ENCODE measurements at places on chromosomes 12 and 14.
A peak's percentile ranks its signal among the peaks of the same experiment; 100 is the strongest.

DNA sequence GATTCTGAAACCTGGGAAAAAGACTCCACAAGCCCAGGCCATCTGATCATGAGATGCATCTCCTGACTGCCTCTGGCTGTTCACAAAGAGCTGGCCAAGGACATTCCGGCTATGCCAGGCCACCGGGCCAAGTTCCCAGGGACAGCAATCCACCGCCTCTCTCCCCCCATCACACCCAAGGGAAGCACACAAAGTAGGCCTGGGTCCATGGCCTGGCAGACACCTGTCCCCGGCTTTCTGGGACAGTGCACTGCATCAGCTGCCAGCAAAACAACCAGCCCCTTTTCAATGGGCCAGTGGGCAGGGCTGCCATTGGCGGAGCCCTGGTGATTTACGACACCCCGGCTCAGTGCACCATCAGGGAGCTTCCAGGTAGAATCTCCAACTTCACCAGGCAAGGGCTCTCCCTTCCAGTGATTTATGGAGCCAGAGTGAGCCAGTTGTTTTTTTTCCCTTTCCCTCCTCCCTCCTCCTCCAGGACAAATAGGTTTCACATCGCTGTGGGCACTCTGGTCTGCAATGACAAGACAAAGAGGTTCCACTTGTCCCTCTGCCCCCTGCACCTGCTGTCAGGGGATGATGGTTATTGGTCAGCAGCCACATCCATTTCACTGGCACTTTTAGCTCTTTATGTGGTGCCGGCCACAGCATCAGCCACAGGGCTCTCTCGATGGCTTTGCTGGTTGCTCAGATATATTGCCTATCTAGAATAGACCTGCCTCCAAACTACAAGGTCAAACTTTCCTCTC, 149.6 kb downstream of the SLC38A6 start:
- no peak for DNase-seq

GRCh38 chr12:97398704-97399103, 63.9 kb upstream of the RMST start:
- no peak for DNase-seq

DNA sequence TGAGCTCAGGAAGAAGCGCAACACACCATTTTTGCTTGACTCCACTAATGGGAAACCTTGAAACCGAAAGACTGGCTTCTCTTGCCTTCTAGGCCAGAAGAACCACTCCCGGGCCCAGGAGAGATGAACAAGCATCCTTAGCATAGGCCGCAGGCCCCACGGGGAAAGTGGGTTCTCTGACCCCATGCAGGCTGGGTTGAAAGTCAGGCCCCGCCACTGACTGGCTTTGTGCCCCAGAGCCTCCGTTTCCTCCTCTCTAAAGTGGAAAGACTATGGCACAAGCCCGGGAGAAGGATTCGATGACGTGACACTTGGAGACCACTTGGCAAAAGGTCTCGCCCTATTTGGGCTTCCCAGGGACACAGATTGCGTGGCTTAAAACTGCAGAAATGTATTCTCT, 9.9 kb upstream of the FZD10 start:
- DNase-seq = no peak

DNA sequence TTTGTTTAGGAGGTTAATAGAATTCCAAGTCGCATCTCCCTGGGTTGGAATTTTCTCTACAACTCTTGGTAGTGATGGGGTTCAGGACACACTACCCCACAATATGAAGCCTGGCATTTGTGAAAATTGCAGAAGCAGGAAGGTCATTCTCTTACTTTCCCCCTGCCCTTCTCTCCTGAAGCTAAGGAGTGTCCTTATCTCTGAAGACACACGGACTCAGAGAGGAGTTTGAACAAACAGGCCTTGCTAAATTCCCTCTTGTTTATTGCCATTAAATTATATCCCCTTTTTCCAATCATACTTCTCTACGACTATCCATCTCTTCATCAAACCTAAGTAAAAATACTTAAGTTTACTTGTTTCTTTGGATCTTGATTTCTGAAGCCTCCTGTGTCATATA, 443.0 kb downstream of the RAD51B start:
- DNase-seq = no peak

GRCh38 chr12:62862259-62862881, 72.6 kb downstream of the PPM1H start:
- DNase-seq = no peak

DNA sequence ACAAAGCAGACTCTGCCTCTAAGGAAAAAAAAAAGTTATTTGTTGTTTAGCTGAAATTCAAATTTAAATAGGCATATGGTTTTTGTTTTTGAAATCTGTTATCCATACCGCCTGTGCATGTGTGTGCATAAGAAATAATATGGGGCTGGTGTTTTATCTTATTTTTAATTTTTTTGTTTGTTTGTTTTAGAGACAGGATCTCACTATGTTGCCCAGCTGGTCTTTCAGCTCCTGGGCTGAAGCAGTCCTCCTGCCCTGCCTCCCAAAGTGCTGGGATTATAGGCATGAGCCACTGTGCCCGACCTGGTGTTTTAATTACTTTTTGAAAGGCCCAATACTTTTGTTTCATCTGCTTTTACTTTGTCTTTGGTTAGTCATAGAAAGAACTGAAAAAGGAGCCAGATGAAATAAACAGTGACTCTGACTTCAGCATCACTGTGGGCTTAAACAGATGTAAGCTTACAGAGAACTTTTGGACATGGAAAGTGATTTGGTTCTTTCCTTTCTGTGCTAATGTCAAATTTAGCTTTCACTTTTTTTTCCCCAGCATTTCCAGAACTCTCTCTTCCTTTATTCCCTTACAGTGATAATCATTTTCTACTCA, 37.2 kb downstream of the SUPT16H start:
- no peak for DNase-seq

DNA sequence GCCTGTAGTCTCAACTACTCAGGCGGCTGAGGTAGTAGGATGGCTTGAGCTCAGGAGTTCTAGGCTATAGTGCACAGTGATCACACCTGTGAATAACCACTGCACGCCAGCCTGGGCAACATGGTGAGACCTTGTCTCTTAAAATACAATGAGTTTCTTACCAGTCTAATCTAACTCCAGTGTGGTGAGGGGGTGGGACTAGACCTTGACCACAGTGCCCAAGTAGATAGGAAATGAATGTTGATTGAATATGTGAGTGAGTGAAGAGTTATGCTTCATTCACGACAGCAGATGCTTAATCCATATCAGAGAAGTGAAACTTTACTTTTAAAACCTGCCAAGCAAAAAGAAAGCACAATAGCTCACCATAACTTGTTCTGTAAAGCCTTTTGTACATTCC, 11.2 kb upstream of the AK7 start:
- DNase-seq = no peak

DNA sequence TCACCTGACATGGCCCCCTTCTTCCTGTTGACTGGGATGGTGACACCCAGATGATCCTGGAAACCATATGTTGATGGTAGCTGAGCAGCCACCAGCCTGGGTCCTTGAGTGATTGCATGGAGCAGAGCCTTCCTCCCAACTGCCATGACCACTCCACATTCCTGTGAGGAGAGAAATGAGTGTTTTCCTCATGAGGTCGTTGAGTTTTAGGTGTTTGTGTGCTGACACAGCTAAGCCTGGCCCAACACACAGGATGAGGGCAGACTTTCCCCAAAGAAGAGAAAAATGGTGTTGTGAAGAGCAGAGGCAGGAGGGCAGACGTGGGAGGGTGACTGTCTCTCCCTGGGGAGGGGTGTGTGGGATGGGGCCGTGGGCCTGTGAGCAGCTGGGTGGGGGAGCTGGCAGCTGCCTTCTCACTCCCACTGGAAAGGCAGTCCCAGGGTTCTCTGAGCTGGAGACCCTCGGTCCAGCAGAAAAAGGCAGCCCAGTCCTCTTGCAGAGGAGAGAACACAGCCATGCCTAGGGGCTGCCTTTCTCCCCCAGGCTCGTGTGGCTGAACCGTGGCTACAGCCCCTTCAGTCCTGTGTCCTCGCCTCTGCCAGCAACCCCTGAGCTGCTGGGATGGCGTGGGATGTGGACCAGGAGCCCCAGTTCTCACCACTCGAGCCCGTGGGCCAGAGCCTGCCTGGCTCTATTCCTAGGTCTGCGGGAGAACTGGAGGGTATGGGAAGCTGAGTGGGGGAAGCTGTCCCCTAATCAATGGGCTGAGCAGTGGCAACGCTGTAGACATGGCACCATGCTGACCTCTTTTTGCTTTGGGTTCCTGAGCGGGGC, 257.0 kb downstream of the ADGRD1 start:
- no peak for DNase-seq

DNA sequence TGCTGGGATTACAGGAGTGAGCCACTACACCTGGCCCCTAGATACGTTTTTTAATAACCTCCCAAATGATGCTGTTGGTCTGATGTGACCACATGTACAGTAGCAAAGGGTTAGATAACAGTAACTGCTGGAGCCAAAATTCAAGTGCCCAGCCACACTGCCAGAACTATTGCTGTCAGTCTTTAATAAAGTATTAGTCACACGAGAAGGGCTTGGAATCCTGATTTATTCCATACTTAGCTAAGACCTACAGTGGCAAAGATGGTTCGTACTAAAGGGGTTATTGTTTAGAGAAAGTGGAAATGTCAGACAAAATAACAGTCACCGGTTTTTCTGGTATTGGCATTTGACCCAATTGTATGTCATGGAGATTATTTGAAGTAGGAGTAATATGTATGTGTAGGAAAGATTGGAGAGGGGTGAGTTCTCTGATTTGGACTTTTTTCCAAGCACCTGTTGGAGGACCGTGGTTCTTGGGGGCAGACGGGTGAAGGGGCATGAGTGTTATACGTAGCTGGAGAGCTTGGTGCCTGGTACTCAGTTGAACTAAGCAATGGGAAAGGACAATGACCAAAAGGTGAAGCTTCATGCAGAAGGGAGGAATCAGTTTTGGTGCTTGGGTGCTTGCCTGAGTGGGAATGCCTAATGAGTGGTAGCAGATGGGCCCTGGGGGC, 9.7 kb downstream of the TUBA1C start:
- no peak for DNase-seq

GRCh38 chr12:71790331-71790730, 35.7 kb downstream of the RAB21 start:
- no peak for DNase-seq

DNA sequence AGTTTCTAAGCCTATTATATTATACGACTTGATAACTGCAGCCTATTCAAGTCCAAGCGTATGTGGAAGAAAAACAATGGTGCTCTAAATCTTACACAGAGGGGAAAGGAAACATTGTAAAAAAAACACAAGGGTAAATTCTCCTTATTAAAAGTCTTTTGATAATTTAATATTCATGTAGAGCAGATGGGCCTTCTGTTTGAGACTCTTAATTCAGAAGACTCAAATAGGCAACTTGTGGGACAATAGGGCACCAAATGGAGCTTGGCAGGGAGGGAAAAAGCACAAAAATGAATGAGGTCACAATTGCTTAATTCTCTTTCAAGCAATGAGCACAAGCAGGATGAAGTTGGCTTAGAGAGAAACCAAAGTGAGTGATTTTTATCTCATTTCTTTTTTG, 159.4 kb downstream of the NELL2 start:
- no peak for DNase-seq

- DNase-seq = no peak
Measured at GRCh38 chr12:128784030-128784760, 39.6 kb downstream of the SLC15A4 start.

DNA sequence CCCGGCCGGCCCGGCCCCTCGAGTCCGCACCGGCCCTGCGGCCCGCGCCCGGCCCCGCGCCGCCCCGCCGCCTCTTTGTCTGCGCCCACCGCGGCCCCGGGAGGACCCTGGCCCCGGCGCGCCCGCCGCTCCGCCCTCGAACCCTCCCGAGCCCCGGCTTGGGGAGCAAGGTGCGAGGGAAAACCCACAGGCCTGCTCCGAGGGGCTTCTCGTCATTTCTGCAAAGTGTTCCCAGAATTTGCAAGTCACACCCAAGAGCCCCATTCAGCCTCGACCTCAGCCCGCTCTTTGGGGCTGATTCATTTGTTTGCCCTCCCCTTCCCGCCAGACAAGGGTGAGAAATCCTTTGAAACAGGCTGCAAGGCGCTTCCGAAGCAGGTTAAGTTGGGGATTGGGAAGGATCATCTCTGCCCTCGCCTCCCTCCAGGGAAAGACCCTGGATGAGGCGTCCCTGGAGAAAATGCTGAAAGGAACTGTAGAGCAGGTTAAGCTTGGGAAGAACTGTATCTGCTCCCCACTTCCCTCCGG, 325 bp upstream of the CLIP1 start:
- DNase-seq = no peak

DNA sequence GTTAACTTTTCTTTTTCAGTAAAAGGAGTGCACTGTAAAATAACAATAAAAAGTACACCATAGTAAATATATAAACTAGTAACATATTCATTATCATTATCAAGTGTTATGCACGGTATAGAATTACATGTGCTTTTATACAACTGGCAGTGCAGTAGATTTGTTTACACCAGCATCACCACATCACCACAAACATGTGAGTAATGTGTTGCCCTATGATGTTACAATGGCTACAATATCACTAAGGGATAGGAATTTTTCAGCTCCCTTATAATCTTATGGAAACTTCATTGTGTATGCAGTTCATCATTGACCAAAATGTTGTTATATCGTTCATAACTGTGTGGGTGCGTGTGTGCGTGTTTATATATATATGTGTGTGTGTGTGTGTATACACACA, 23.5 kb upstream of the NEDD1 start:
- no peak for DNase-seq

DNA sequence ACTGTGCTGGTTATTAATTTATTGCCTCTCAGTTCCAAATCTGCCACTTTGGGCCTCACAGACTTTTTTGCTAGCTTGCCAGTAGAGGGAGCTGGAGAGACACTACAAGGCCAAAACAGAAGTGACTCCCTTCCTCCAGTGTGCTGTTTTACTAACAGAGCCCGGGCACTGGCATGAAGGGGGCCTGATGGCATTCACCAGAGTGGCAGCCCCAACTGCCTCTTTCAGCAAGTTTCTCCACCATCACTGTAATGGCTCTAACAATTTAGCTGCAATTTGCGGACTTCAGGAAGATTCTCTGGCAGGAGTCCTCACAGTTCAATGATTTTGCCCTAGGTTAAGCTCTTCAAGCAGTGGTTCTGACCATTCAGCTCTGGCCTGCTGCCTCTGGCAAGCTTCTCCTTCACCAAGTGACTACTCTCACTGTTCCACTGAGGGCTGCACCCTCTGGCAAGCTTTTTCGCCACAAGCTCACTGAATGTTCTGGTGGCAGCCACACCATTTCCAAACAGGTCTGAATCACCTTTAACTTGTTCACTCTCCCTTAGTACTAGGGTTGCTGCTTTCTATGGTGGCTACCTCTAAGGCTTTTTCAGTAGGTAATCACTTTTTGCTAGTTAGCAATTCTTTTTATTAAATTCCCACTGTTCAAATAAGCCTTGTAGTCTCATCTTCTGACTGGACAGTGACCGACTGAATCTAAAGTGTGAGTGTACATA, 104.9 kb downstream of the ZC3H14 start:
- DNase-seq = peak; percentile 66

GRCh38 chr12:6826734-6827436, 1.3 kb upstream of the P3H3 start:
- DNase-seq = no peak

All from left lobe of liver (tissue), 2 donors.